Body of pancreas (tissue), 4 donors: ENCODE measurements at places on chromosomes 5 and 9.
A peak's percentile ranks its signal among the peaks of the same experiment; 100 is the strongest.

DNA sequence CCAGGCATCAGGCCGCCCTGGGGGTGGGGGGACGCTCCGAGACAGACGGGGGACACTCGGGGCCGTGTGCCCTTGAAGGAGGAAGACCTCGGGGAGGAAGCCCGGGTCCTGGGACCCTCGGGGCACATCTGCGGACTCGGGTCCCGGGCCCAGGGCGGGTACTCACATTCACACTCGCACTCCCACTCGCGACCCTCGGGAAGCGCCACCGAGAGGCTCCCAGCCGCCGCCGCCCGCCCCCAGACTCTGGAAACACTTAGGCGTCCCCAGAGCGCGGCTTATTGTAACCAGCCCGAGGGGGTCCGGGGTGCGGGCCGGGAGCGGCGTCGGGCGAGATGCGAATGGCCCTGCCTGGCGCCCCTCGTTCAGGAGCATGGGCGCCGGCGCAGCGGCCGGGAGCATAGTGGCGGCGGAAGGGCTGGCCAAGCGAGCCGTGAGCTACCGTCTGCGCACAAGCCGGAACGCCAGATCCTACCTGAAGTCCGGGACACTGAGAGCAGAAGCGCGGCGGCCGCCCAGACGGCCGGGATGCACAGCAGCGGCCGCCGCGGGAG, 559 bp downstream of the ROR2 start:
- DNase-seq: peak; percentile 16

DNA sequence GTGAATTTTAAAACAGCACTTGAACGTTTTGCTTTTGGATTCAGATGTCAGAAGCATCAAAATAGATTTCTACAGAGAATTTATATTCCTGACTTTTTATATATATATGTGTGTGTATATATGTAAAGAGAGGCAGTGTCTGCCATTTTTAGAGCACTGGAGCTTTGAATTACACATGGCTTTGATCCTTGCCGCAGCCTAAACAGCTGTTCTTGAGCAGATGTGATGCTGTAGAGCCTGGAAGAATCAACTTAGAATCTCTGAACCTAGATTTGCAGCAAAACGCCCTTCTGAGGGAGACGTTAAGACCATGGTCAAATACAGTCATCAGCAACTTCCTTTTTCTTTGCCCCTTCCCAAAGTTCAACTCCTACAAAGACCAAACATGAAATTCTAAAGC, 21.7 kb upstream of the C5orf47 start:
- no peak for DNase-seq

GRCh38 chr5:2286250-2286649, 403.5 kb upstream of the IRX4 start:
- no peak for DNase-seq

GRCh38 chr5:74167930-74168315, 472.6 kb downstream of the ENC1 start:
- DNase-seq: no peak

- DNase-seq: no peak
Measured at GRCh38 chr5:79200573-79201183, 35.3 kb upstream of the JMY start.

GRCh38 chr5:102809033-102809432, 53.9 kb downstream of the PAM start:
- no peak for DNase-seq

- no peak for DNase-seq
Measured at GRCh38 chr5:118320121-118320520, 668.2 kb downstream of the DTWD2 start.

GRCh38 chr9:10983251-10983650, 370.4 kb upstream of the PTPRD start:
- no peak for DNase-seq
